ENCODE measurements at places on chromosomes 3 and 15.
A peak's percentile ranks its signal among the peaks of the same experiment; 100 is the strongest.

DNA sequence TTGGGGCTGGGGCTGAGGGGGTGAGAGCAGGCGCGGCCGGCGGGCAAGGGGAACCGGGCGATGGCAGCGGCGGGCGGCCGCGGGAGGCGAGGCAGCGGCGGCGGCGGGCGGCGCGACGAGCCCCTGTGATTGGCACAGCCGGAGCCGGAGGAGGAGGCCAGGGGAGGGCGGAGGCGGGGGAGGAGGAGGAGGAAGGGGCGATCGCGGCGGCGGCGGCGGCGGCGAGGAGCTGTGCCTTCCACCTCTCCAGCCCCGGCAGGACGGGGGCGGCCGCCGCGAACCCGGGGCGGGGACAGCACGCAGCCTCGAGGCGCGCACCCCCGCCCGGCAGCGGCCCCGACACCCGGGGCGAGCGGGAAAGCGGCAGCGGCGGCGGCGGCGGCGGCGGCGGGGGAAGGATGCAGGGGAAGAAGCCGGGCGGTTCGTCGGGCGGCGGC, at the start of gene SLCO3A1:
SLCO3A1 (plus strand) TSS at position 198 of the 437 bp plus-strand sequence.
- DNase-seq = no peak

- DNase-seq = no peak
These were observed 13.3 kb downstream of the DNAJB11 start for GRCh38 chr3:186583831-186584230.

DNA sequence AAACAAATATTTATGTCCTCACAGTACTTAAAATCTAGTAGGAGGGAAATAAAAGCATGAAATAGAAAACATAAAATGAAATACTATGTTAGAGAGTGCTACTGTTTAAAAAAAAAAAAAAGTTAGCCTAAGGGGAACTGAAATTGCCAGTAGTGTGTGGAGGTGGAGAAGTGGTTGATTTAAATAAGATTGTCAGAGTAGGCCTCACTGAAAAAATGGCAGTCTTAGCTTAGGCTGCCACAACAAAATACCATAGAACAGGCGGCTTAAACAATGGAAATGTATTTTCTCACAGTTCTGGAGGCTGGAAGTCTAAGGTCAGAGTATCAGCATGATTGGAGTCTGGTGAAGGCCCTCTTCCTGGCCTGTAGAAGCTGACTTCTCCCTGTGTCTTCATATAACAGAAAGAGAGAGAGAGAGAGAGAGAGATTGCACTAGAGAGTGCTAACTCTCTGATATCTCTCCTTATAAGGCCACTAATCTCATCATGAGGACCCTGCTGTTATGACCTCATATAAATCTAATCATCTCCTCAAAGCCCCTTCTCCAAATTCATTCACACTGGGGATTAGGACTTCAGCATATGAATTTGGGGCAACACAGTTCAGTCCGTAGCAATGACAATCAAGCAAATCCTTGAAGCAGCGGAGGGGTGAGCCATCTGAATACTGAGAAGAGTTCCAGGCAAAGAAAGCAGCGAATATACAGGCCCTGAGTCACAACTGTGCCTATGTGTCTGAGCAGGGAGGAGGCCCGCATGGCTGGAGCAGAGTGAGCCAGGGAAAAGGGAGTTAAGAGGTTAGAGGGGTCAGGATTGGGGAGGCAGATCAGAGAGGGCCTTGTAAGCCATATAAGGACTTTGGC, 23.6 kb upstream of the LRRC34 start:
- DNase-seq = no peak

DNA sequence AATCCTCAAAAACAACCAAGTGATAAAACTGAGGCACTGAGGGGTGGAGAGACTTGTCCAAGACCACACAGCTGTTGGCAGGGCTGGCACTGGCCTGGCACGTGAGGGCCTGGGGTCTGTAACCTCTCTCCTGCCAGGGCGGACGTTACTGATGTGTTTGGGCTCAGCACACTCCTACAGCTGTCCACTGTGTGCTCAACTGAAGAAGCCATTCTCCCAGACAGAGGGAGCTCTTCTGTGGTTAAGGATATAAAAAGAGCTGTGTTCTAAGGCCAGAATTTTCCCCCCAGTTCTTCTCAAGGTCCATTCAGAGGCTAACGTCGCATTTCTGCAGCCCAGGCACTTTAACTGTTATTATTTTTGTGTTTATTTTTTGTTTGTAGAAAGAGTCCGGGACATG, 429.0 kb upstream of the ATP11B start:
- DNase-seq = no peak

- no peak for DNase-seq
These were observed 1.1 kb downstream of the TMEM158 start for GRCh38 chr3:45224824-45225464.

- no peak for DNase-seq
These were observed 64.3 kb downstream of the LEO1 start for GRCh38 chr15:51907136-51907862.

- DNase-seq = no peak
These were observed 42.5 kb upstream of the TPM1 start for GRCh38 chr15:62999923-63000561.

- DNase-seq = no peak
These were observed 219.4 kb upstream of the GBE1 start for GRCh38 chr3:81980596-81981494.

- DNase-seq = no peak
These were observed 302.1 kb upstream of the STT3B start for GRCh38 chr3:31230425-31231223.

GRCh38 chr15:78564743-78565096, 600 bp upstream of the CHRNA5 start:
- no peak for DNase-seq

- no peak for DNase-seq
These were observed 225 bp downstream of the RHOA start for GRCh38 chr3:49411535-49411967.

DNA sequence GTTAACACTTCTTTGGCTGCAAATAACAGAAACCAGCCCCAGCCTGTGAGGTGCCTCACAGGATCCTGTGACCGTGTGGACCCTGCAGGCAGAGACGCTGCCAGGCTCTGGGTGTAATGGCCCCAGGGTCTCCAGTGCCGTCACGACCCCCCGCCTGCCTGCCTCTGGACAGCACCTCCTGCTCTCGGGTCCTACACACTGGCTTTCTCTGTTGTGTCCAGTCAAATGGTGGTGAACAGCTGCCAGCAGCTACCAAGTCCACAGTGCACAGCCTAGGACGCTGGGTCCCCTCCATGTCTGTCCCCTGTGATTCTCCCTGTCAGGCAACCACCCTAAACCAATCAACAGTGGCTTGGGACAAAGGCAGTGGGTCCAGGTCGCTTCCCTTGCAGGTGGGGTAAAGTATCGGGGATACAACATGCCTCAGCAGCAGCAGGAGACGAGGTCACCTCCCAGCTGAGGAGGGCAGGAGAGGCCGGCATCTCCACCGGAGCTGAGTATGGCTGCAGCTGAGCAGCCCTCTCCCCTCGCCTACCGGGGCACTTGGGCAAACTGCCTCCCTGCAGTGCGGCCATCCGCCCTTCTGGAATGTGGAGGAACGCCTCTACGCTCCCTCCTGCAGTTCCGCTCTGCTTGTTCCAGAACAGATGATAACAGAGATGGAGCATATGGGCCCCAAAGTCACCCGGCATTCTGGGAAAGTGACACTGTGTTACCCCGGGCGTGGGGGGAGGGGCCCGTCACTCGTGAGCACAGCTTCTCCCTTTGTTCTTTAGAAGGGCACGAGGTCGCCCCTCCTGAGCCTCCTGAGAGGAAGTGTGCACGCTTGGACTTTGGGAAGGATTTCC, 21.1 kb upstream of the SKOR1 start:
- peak; percentile 40 for DNase-seq

- DNase-seq = no peak
These were observed 389.6 kb downstream of the MFSD1 start for GRCh38 chr3:159191447-159191846.

GRCh38 chr3:42732196-42732828, 29.7 kb upstream of the HHATL start:
- DNase-seq = no peak

GRCh38 chr15:93146601-93147000, 57.6 kb upstream of the RGMA start:
- no peak for DNase-seq

GRCh38 chr3:27554706-27555105, 70.5 kb upstream of the SLC4A7 start:
- no peak for DNase-seq

DNA sequence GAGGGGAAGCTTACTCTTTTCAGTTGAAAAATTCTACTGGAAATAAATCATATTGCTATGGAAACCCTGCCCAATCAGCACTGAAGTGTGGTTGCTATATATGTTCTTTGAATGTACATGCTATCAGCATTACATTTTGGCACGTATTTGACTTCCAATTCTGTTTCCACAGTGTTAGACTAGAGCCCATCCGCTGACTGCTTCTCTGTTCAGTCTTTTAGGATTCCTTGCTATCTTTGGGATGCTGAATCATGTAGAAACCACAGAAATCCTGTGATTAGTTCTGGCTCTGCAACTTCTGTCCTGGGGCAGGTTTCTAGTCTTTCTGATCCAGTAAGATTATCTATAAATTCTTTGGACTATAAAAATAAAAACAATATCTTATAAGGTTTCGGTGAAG, 128.2 kb upstream of the SLC7A14 start:
- DNase-seq = no peak

DNA sequence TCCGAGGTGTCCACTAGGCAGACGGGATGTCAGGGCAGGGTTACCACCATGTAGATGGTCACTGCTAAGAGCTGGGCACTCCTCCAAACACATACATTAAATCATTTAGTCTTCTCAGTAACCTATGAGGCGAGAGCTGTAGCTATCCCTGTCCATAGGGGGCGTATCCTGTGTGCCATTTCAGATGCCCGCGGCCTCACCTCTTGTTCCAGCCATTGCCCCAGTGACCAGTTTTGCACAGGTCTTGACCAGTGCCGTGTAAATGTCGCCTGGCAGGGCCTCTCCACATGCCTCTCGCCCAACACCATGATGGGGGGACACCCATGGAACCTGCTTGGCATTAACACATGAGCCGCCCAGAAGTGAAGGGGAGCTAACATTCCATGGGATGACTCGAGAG, 20.8 kb upstream of the SRP14 start:
- DNase-seq = no peak

- peak; percentile 74 for DNase-seq
These were observed 91.3 kb downstream of the TMEM266 start for GRCh38 chr15:76150971-76151598.

GRCh38 chr15:91954292-91954691, 100.8 kb downstream of the SLCO3A1 start:
- no peak for DNase-seq

- DNase-seq = no peak
These were observed 9.1 kb downstream of the CD80 start for GRCh38 chr3:119550192-119550910.

DNA sequence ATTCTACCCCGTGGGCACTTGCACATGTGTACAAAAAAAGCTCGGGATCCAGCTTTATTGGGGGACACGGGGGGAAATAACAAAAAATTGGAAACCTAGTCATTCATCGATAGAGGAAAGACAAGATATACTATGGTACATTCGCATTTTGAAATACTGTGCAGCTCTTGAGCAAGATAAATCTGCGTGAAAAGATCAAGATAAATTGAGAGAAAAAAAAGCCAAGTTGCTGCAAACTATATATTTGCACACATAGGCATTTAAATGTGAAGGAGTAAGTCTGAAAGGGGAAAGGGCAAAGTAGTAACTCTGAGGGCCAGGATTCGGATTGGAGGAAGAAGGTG, 620 bp upstream of the UBR1 start:
- no peak for DNase-seq

- no peak for DNase-seq
These were observed 795.6 kb upstream of the CFAP20DC start for GRCh38 chr3:59845386-59845785.

DNA sequence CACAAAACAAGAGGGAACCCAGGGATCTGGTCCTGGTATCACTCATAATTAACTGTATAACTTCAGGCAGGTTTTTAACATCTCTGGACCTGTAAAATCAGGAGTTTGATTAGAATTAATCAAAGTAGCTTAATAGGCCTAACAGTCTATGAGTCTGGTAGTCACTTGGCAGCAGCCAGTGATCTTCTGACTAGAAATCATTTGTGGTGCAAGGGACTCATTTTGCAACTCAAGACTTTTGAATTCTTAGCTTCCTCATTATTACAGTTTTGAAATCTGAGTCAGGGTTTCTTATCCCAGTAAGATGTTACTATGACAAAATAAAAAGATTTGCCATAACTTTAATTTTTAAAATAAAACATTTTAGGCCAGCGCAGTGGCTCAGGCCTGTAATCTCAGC, 70.8 kb downstream of the TMCC1 start:
- DNase-seq = no peak

DNA sequence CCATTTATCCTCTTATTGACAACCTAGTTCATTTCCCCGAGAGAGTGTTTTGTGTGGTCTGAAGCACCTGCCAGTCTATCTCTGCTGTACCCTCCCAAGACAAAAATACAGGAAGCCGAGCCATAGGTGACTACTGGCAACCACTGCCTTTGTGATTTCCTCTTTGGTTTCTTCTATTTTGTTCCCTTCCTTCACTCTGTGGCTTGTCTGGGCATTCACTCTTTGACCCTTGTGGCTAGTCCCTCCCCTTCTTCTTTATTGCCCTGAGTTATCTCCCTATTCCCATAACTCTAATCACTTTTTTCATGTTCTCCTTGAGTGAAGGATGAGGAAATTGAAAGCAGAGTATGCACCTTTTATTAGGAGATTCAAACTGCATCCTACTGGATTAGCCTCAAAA, at the start of gene ADGRG7:
ADGRG7 (plus strand) TSS at position 297 of the 400 bp plus-strand sequence. CDS start 256 bp downstream, outside the sequence.
- DNase-seq = no peak

- DNase-seq = no peak
These were observed 14.3 kb downstream of the ARL8B start for GRCh38 chr3:5136211-5136918.

GRCh38 chr3:194582196-194582905, 50.9 kb downstream of the TMEM44 start:
- DNase-seq = no peak

- DNase-seq = no peak
These were observed 11.9 kb upstream of the BLM start for GRCh38 chr15:90705212-90705611.

- DNase-seq = no peak
These were observed 12.4 kb downstream of the CCR4 start for GRCh38 chr3:32963871-32964270.

DNA sequence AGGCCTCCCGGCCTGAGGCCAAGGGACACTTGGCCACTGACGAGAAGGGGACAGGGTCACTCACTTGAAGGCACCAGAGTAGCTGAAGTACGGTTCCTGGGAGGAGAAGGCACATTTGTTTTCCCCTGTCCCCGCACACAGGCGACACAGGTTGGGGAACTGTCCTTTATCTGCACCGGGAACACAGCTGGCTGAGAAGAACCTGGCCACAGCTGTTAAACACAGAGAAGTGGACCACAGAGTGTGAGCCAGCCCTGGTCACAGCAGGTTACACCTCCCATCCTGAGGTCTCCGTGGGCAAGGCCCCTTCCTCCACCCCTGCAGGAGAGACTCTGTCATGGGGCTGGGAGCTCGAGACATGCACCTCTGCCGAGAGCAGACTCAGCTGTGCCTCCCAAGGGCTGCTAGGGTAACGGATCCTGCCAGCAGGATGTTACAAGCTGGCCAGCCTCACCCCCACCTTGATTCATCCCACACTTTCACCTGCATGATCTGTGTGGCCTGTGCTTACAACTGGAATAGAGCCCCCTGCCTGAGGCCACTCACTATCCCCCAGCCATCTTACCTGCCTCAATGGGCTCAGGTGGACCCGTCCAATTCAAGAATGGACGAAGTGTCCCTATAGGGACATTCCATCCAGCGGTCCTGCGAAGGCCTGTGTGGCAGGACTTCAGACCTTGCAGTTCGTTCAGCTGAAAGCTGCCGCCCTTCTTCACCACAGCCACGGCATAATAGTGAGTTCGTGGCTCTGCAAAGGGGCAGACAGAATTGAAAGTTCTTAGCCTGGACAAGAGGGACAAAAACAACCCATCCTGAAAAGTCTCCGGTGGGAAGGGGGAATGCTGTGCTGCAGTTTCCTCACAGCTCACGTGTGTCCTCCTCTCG, 9.2 kb downstream of the LTF start:
- DNase-seq = no peak

Data from NCI-H1694 (cell line).